Left lung (tissue), 14 donors: ENCODE measurements at places on chromosomes 2 and 18.

DNA sequence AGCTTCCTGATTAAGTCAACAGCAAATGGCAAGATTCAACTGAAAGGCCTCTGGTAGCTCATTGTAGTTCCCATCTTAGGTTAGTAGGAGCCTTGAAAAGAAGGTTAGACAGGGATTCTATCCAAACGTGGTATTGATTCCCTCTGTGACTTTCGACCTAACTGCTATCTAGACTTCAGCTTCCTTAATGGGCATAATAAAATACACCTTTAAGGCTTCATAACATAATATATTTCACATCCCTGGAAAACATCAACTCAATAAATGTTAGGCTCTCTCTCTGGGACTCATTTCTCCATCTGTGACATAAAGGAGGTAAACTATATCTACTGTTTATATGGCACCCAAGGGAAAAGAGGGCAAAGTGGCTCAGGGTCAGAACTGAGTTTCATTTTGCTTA is 60.9 kb downstream of the STK39 start:
- no peaks in the 10 kb centered on the region for H3K36me3 ChIP-seq
- H3K27ac ChIP-seq: no peak overlapping the region
- no peaks in the 10 kb centered on the region for H3K27me3 ChIP-seq
- H3K4me3 ChIP-seq: no peak overlapping the region

DNA sequence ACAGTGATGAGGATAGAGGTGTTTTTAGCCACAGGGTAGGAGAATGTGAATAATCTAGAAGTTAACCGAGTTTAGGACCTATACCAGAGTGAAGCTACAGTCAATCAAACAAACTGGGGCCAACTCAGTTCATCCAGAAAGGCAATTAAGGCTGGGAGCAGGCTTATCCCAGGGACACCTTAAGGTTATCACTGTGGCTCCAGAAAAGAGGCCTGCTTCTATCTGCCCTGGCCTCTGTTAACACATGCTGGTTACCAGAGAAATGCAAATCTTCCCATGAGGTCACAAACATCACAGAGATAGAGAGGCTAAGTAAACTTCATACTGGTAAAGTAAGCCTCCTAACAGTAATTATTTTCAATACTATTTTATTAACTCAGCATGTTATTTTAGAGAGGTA is 93.2 kb upstream of the GRB14 start:
- DNase-seq: no peak
- H3K4me3 ChIP-seq: no peak overlapping the region
- no peaks in the 10 kb centered on the region for H3K27me3 ChIP-seq
- H3K36me3 ChIP-seq: no peaks in the 10 kb centered on the region
- H3K27ac ChIP-seq: no peak overlapping the region
- no peaks in the 10 kb centered on the region for H3K4me1 ChIP-seq

DNA sequence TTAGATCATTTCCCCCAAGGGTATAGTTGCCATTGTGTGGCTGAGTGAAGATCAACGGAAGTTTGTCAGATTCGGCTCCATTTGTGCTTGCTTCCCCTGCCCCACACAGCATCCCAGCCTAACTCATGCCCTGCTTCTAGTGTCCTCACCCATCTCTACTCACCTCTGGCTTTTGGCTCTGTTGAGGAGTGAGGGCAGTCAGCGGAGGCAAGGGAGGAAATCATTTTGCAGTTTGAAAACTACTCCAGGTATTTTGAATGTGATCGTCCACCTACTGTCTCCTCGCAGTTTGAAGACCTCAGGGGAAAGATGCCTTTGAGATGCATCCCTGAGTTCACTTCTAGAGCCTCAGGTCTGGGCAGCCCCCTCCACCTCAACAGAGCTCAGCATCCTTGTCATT is 116.3 kb downstream of the FEZ2 start:
- H3K27ac ChIP-seq: no peak overlapping the region
- H3K4me1 ChIP-seq: peaks cover 44% of the 10 kb centered on the region

GRCh38 chr2:222977121-222977520 is 74.9 kb upstream of the KCNE4 start:
- no peak for DNase-seq
- no peaks in the 10 kb centered on the region for H3K27me3 ChIP-seq
- H3K4me1 ChIP-seq: no peaks in the 10 kb centered on the region
- no peaks in the 10 kb centered on the region for H3K36me3 ChIP-seq
- H3K27ac ChIP-seq: no peak overlapping the region

GRCh38 chr2:199228887-199229819 is 228.6 kb downstream of the SATB2 start:
- H3K4me3 ChIP-seq: no peak overlapping the region
- no peaks in the 10 kb centered on the region for H3K4me1 ChIP-seq
- H3K27me3 ChIP-seq: no peaks in the 10 kb centered on the region
- no peaks in the 10 kb centered on the region for H3K36me3 ChIP-seq

DNA sequence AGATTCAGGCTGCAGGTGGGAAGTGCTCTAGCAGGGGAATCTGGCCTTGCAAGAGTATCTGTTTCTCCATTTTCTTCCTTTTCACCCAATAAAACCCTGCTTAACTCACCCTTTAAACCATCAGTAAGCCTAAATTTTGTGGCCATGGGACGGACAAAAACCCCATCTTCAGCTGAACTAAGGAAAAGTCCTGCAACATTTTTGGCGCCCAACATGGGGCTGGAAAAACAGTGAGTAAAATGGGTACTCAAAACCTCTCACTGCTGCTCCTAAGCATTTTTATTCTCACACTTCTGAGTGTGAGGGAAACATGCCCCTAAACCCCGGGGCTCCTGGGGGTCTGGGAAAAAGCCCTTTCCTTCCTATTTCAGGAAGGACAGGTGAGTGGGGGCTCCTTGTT is 414.3 kb downstream of the ZNF804A start:
- no peaks in the 10 kb centered on the region for H3K27me3 ChIP-seq
- DNase-seq: no peak
- H3K36me3 ChIP-seq: no peaks in the 10 kb centered on the region
- no peak overlapping the region for H3K27ac ChIP-seq
- no peaks in the 10 kb centered on the region for H3K4me1 ChIP-seq

GRCh38 chr18:75880925-75881504 is 453.5 kb upstream of the SMIM21 start:
- H3K27me3 ChIP-seq: no peaks in the 10 kb centered on the region
- no peak overlapping the region for H3K4me3 ChIP-seq
- H3K4me1 ChIP-seq: no peaks in the 10 kb centered on the region
- peak; percentile 48 for DNase-seq
- no peaks in the 10 kb centered on the region for H3K36me3 ChIP-seq
- H3K27ac ChIP-seq: no peak overlapping the region

DNA sequence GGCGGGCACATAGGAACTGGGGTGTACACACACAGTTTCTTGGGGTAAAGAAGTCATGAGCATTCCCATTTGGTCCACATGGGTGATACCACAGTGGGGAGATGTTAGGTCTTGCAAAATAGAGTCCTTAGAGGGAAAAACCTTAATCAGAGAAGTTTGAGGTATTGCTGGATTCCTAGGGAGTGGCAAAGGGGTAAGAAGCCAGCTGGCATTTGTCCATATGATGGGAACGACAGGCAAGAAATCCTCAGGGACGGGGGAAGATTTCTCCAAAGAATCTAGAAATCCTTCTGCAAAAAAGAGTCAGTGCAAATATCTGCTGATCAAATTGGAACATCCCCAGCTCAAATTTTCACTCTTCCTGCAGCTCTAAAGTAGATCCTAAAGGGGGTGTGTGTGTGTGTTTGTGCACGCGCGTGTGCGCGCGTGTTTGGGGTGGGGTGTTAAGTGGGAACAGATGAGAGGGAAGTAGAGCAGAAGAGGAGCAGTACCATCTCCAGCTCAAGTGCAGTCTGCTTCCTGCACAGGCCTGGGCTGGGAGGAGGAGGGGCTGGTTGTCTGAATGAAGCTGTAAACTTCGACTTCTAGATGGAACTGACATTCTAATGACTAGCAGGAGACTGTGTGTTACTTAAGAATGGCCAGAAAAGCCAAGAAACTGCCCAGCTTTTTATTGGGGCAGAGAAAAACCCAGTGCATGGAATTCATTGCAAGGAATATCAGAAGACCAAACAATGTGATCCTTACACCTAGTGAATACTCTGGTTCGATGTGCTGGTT is 168.0 kb downstream of the SPP2 start:
- DNase-seq: no peak
- H3K4me1 ChIP-seq: no peaks in the 10 kb centered on the region
- no peaks in the 10 kb centered on the region for H3K36me3 ChIP-seq

- no peaks in the 10 kb centered on the region for H3K36me3 ChIP-seq
- no peaks in the 10 kb centered on the region for H3K27me3 ChIP-seq
- no peak overlapping the region for H3K4me3 ChIP-seq
- H3K4me1 ChIP-seq: peaks cover 23% of the 10 kb centered on the region
- no peak for DNase-seq
Measured at GRCh38 chr2:203586206-203586605, 51.1 kb upstream of the RAPH1 start.

DNA sequence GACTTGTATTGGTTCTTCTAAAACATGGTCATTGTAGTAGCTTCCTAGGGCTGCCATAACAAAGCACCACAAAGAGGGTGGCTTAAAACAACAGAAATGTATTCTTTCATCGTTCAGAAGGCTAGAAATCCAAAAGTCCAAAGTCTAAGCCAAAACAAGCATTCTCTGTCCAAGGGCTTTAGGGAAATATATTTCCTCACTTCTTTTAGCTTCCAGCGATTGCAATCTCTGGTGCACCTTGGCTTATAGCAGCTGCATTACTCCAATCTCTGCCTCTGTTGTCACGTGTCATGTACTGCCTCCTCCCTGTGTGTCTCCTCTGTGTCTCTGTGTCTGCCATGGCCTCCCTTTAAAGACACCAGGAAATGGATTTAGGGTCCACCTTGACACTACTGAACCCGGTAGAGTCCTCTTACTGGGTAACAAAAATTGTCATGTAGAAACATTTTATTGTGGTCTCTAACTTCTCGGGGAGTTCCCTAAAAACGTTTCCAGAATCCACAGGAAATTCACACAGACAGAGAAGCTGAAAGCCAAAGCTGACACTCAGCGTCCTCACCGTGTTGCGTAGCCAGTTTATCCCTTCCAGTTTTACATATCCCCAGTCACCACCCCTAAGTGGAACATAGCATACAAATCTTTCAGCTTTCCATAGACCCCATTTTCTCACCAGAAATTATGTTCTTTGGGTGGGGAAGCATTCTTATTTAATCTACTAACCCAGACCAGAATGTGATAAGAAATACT is 20.7 kb upstream of the TTN start:
- no peaks in the 10 kb centered on the region for H3K36me3 ChIP-seq
- H3K4me3 ChIP-seq: no peak overlapping the region
- H3K27ac ChIP-seq: no peak overlapping the region
- no peaks in the 10 kb centered on the region for H3K27me3 ChIP-seq
- H3K4me1 ChIP-seq: no peaks in the 10 kb centered on the region

GRCh38 chr2:24819442-24820174 is 26.4 kb downstream of the CENPO start:
- H3K36me3 ChIP-seq: no peaks in the 10 kb centered on the region
- no peak overlapping the region for H3K4me3 ChIP-seq
- no peaks in the 10 kb centered on the region for H3K27me3 ChIP-seq
- no peaks in the 10 kb centered on the region for H3K4me1 ChIP-seq

- DNase-seq: no peak
- H3K4me3 ChIP-seq: no peak overlapping the region
- no peaks in the 10 kb centered on the region for H3K36me3 ChIP-seq
- H3K27ac ChIP-seq: no peak overlapping the region
- H3K4me1 ChIP-seq: no peaks in the 10 kb centered on the region
Measured at GRCh38 chr2:63763391-63763941, 78.2 kb upstream of the UGP2 start.

GRCh38 chr18:64712035-64712434 is 563.1 kb upstream of the LINC00305 start:
- no peaks in the 10 kb centered on the region for H3K36me3 ChIP-seq
- H3K27ac ChIP-seq: no peak overlapping the region
- no peak for DNase-seq
- H3K4me1 ChIP-seq: no peaks in the 10 kb centered on the region

GRCh38 chr2:50547521-50547920 is 484.4 kb downstream of the NRXN1 start:
- H3K36me3 ChIP-seq: no peaks in the 10 kb centered on the region
- H3K4me3 ChIP-seq: no peak overlapping the region
- H3K27me3 ChIP-seq: no peaks in the 10 kb centered on the region
- DNase-seq: no peak

GRCh38 chr18:47471784-47472183 is 220.3 kb upstream of the SKOR2 start:
- H3K27me3 ChIP-seq: no peaks in the 10 kb centered on the region
- no peaks in the 10 kb centered on the region for H3K36me3 ChIP-seq
- no peaks in the 10 kb centered on the region for H3K4me1 ChIP-seq

DNA sequence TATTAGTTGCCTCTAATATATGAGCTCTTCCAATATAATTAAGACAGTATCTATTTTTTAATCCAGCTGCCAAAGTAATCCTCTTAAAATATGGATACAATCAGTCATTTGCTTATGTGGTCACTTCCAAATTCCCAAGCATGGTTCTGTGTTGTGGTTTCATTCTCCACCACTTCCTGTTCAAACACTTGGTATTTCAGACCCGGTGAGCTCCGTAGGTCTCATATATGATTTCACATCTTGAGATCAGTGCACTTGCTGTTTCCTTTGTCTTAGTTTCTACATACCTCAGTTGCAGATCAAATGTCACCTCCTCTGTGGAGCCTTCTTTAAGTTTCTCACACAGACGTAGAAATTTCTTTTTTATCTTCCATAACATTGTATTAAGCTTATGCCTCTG is 254.2 kb downstream of the KCNS3 start:
- DNase-seq: no peak
- no peaks in the 10 kb centered on the region for H3K4me1 ChIP-seq
- H3K27me3 ChIP-seq: no peaks in the 10 kb centered on the region
- H3K4me3 ChIP-seq: no peak overlapping the region
- H3K27ac ChIP-seq: no peak overlapping the region

DNA sequence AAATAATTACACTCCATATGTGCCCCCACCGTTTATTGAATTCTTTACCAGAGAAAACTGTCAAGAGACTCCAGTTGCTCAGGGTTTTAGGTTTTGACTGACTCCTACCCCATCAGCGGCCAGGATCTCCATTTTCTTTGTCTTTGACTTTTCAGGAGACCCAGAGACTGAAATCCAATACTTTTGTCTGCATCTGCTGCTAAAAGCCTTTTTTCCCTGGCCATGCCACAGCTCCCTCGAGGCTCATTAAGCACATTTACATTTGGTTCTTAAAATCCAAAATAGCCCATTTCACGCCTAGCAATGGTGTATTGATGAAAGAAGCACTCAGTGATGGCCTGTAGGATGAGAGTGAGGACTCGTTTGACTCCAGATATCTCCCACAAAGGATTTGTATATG is 332.6 kb upstream of the ACVR2A start:
- no peak overlapping the region for H3K27ac ChIP-seq
- no peak overlapping the region for H3K4me3 ChIP-seq
- DNase-seq: no peak
- H3K27me3 ChIP-seq: no peaks in the 10 kb centered on the region
- H3K36me3 ChIP-seq: no peaks in the 10 kb centered on the region

GRCh38 chr2:147173798-147174197 is 671.0 kb upstream of the ACVR2A start:
- no peaks in the 10 kb centered on the region for H3K4me1 ChIP-seq
- H3K27me3 ChIP-seq: no peaks in the 10 kb centered on the region
- no peak overlapping the region for H3K27ac ChIP-seq
- no peak overlapping the region for H3K4me3 ChIP-seq
- no peak for DNase-seq
- H3K36me3 ChIP-seq: no peaks in the 10 kb centered on the region

GRCh38 chr2:203870481-203870880 is 2.9 kb downstream of the CTLA4 start:
- no peaks in the 10 kb centered on the region for H3K27me3 ChIP-seq
- H3K4me1 ChIP-seq: no peaks in the 10 kb centered on the region
- no peak overlapping the region for H3K27ac ChIP-seq
- no peak for DNase-seq
- no peaks in the 10 kb centered on the region for H3K36me3 ChIP-seq
